ENCODE measurements at places on chromosomes 5 and 9. TPM values are rescaled to one million over a fixed set of nuclear protein-coding genes. Genes with fewer than 3 reads are reported as not detected.

DNA sequence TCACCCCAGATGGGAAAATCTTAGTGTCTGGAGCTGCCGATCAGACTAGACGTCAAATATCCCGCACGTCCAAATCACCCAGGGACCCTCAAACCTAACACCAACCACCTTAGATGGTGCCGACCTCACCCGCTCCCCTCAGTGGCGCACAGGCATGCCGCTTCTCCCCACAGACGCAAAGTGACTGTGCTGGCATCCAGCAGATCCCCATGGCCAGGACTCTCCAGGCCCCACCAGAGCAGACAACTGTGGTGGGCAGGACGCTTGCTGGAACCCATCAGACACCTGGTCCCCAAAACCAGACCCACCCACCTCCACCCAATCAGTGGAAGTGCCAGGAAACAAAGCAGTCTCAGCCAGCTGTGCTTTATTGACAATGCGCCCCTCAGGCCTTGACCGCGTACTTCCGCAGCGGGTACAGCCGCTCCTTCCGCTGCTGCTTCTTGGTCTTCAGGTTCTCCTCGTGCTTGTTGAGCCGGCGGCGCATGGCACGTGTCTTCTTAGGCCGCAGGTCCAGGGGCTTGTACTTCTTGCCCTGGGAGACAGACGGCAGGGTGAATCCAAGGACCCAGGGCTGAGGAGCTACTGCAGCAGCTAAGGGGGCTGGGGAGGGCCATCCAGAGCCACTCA lies 4.1 kb downstream of the RPL35 start:
- DNase-seq: no peak

GRCh38 chr9:85445887-85446286 lies 295.9 kb downstream of the AGTPBP1 start:
- DNase-seq: no peak

DNA sequence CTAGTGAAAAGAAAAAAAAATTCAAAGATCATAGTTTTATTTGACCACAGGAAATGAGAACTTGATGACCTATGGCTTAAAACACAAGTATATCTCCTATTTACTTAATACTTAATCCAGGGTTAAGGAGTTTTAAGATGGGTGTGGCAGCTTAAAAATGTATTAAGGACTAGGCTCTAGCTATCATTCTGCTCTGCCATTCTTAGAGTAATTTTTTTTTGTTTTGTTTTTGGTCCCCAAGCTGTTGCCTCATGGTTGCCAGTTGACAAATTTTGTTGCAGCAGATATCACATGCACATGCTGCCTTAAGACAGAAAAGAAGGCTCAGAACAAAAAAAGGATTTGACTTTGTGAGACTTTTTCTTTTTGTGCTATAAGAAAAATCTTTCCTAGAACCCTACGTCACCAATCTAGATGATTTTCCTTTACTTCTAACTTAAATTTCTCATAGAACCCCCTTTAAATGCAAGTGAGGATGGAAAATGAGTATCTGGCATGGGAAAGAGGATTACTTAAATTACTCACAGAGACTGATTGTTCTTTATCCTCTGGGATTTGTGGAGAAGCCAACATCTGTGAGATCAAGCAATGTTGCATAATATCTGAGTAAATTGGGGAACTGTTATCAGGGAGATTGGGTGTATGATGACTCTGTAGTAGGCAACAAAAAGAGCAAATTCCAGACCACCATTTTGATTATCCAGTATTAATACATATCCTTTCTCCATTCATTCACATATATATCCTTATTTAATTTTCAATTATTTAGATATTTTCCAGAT lies 364.7 kb upstream of the CD180 start:
- no peak for DNase-seq

- DNase-seq: peak; percentile 66
These were observed 163.2 kb downstream of the LPAR1 start for GRCh38 chr9:110874963-110875674.

- DNase-seq: no peak
These were observed 200.8 kb upstream of the ST8SIA4 start for GRCh38 chr5:101103874-101104273.

DNA sequence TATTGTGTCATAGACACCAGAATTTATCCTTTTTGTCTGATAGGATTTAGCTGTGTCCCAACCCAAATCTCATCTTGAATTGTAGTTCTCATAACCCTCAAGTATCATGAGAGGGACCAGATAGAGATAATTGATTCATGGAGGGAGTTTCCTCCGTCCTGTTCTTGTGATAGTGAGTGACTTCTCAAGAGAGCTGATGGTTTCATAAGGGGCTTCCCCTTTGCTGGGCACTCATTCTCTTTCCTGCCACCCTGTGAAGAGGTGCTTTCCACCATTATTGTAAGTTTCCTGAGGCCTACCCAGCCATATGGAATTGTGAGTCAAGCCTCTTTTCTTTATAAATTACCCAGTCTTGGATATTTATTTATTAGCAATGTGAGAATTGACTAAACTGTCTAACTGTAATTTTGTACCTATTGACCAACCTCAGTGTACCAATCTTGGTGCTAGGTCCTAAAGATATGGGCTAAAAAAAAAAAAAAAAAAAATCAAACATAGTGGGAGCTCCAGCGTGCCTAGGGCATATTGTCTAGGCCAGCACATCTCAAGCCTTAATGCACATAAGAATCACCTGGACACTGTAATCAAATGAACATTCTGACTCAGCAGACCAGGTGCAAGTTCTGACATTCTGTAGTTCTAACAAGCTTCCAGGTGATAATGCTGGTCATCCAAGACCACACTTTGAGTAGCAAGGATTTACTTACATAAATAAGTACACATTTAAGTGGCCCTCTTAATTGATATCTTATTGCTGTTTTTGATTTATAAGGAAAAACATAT lies 30.5 kb downstream of the ST8SIA4 start:
- DNase-seq: no peak

Gene SLC34A1
- total RNA-seq: not detected

DNA sequence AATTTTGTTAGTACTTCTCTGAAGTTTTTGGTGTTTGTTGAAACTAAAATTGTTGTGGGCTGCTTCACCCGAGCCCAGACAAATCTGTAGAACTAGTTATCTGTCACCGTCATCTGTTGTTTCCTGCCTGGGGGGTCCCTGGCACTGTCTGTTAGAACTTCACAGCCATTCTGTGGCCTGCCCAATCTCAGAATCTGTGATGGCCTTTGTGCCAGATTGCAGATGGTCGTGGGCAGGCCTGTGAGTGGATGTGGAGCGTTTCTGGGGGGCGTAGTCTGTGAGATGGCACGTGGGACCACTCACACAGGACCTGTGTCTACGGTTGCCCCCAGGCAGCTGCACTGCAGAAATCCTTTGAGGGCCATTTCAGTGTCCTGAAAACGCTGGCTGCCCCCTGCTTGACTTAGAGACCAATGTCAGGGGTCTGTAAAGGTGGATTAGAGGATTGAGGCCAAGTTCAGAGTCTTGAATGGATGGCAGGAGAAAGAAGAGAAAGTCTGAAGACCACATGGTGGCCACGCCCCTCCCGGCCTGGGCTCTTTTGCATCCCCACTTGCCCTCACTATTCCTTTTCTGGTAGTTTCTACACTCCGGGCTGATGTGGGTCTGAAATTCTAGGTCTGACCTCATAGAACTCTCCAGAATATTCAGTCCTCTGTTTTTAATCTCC lies 38.3 kb downstream of the TRIO start:
- DNase-seq: no peak

- DNase-seq: no peak
These were observed 841 bp downstream of the GRK6 start for GRCh38 chr5:177427211-177427822.

DNA sequence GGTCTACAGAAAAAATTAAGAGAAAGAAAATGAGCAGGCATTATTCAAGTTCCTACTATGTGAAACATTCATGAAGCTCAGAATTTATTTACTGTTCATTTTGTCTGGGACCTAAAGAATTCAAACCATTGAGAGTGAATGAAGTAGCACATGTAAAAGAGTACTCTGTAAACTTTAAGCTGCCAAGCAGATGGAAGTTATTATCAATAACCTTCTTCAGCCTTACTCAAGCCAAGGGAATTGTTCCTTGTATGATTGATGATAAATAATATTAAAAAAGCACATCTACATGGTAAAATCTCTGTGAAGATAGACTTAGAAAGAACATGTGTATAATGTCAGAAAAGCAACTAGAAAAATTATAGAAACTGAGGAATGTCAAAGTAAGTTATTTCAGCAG lies 17.8 kb upstream of the GLIS3 start:
- DNase-seq: no peak

Gene FAM240B
- not detected for total RNA-seq

- no peak for DNase-seq
These were observed 27.8 kb downstream of the PRRC2B start for GRCh38 chr9:131421691-131422090.

GRCh38 chr9:15433191-15433590 lies 10.5 kb downstream of the SNAPC3 start:
- DNase-seq: no peak

Gene RGS7BP
- 0.67 TPM for total RNA-seq

DNA sequence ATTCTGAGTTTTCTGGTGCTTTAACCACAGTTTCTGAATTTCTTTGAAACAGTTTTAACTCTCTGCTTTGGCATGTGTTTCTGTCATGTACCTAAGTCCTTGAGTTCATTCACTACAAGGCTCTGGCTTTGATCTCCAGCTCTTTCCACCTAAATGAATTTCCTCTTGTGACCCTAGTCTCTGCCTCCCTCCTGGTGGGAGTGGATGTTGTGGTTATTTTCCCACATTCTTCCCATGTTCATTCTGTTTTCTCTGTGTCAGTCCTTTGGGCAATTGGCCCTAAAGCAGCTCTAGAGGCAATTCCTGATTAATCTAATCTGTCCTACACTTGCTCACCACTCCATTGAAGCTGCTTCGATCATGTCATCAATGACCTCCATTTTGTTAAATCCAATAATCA lies 28.4 kb upstream of the DPYSL3 start:
- DNase-seq: no peak

DNA sequence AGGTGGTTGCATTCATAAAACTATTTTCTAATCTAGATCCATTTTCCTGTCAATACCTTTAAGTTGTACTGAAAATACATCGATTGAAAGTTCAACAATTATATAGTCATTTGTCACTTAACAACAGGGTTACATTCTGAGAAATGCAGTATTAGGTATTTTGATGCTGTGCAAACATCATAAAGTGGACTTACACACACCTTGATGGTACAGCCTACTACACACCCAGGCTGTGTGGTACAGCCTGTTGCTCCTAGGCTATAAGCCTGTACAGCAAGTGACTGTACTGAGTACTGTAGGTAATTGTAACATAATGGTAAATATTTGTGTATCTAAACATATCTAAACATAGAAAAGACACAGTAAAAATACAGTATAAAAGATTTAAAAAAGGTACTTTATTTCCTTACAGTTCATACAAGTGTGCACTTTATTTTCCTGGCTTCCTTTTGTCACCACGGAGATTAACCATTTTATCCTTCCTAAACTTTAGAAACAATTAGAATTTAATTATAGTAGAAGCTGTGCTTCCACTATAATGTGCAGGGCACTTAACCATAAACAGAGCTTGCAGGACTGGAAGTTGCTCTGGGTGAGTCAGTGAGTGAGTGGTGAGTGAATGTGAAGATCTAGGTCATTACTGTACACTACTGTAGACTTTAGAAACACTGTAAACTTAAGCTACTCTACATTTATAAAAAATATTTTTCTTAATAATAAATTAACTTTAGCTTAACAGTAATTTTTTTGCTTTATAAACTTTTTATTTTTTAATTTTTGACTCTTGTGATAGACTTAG lies 42.9 kb upstream of the MEF2C start:
- DNase-seq: no peak

DNA sequence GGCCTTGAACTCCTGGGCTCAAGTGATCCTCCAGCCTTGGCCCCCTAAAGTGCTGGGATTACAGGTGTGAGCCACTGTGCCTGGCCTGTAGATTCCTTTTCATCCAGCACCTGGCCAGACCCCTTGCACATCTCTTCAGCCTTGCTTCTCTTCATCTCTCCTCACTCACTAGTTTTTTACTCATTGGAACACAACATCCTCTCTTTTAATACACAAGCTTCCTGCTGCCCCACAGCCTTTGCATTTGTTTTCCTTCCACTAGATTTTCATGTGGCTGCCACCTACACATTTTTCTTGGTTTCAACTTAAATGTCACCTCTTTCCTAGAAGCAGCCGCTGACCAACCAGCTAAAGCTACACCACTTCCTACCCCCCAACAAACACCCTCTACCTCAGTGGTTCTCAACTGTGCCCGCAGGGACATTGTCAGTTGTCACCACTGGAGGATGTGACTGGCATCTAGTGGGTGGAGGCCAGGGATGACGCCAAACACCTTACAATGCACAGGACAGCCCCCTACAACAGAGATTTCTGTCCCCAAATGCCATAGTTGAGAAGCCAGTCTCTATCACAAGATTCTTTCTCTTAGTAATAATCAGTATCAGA lies 33.7 kb downstream of the HAVCR1 start:
- no peak for DNase-seq

DNA sequence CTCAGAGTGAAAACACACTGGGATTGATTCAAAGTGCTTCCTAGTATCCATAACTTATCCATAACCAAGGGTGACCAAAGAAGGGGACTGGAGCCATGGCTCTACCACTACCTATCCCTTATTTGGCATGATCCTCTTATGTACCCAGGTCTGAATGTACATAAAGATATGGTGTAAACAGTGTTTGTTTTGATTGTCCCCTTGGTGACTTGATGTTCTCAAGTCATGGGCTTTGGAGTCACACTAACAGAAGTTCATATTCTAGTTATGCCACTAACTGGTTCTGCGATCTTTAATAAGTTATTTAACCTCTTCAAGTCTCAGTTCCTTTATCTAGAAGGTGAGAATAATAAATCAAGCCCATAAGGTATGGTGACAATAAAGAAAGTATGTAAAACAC lies 283.4 kb upstream of the PTGER4 start:
- DNase-seq: no peak

Gene GLIPR2
- total RNA-seq: 14.8 TPM

- no peak for DNase-seq
These were observed 389.1 kb upstream of the ST8SIA4 start for GRCh38 chr5:101292199-101292598.

DNA sequence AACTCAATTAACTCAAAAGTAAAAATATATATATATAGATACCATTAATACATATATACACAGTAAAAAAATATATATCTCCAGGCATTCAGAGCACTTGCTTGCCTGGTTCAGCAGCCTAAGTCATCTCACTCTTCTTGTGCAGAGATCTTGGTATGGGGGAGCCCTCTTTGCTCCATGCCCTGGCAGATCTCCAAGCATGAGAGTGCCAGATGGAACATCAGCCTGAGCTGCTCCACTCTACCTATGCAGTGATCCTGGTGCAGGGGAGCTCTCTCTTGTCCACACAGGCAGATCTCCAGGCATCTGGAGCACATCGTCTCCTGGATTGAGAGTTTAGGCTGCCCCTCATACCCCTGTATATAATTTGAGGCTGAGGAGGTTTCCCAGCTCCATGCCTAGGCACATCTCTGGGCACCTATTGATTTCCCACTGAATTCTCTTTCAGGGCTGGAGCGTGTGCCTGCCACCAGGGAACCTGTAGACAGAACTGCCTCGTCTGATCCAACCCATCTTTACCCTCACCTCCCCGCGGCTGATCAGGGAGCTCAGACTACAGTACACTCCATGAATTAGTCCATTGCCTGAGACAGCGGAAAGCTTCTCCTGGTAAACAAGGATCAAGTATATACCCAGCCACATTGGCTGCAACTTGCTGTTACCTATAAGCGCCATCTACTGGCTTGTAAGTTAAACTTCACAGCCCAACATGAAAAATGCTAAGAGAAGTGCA lies 342.4 kb upstream of the GRIA1 start:
- no peak for DNase-seq
